ENCODE measurements at places on chromosomes 11 and 22.
A peak's percentile ranks its signal among the peaks of the same experiment; 100 is the strongest.

DNA sequence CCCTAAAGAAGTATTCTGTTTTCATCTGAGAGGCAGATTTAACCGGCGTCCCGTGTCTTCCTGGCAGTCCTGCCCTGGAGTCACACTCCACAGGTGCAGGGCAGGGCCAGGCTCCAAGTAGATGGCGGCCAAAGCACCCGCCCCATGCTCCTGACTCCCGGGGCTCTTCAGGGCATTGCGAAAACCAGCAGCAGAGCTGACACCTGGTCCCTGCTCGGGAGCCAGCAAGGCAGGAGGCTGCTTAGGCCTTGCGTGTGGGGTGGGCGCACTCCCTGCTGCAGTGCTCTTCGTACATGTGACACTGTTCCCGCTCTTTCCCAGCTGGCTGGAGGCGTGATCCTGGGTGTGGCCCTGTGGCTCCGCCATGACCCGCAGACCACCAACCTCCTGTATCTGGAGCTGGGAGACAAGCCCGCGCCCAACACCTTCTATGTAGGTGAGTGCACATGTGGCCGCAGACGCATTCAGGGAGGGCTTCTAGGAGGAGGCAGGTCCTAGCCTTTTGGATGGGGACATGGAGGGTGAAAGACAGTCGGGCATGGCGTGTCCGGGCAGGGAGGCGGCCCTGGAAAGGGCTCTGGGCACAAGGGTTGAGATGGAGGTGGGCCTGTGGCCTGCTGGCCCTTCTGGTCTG, 10.3 kb upstream of the TSSC4 start:
- DNase-seq = no peak

GRCh38 chr11:61061081-61061826, 41.0 kb upstream of the CD5 start:
- DNase-seq = peak; percentile 68

GRCh38 chr11:86863476-86863875, 63.1 kb downstream of the PRSS23 start:
- no peak for DNase-seq

- no peak for DNase-seq
Observed at GRCh38 chr22:23094260-23094659, 23.9 kb downstream of the GNAZ start.

- DNase-seq = no peak
Observed at GRCh38 chr11:67233584-67234190, 32.6 kb upstream of the GRK2 start.

GRCh38 chr11:113496026-113496651, 20.9 kb upstream of the DRD2 start:
- no peak for DNase-seq

GRCh38 chr11:34653851-34654482, 33.1 kb downstream of the EHF start:
- DNase-seq = peak; percentile 31

- DNase-seq = no peak
Observed at GRCh38 chr11:35511666-35512065, 13.8 kb downstream of the PAMR1 start.

DNA sequence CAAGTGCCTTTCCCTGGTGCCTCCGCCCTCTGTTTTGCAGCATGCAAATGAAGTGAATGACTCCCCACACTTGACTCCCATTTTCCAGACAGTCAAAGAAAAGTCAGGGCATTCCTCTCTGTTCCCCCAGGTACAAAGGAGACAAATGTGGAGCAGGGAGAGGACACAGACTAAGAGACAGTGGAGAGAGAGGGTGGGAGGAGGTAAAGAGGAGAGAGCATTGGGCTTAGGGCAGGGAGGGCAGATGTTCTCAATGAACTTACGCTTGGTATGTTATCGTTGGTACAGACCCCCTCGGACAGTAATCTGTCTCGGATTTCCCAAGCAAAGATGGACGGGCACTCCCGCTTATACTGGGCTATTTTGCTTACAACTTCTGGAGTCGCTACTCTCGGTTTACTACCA, 9.8 kb downstream of the PAX6 start:
- no peak for DNase-seq

DNA sequence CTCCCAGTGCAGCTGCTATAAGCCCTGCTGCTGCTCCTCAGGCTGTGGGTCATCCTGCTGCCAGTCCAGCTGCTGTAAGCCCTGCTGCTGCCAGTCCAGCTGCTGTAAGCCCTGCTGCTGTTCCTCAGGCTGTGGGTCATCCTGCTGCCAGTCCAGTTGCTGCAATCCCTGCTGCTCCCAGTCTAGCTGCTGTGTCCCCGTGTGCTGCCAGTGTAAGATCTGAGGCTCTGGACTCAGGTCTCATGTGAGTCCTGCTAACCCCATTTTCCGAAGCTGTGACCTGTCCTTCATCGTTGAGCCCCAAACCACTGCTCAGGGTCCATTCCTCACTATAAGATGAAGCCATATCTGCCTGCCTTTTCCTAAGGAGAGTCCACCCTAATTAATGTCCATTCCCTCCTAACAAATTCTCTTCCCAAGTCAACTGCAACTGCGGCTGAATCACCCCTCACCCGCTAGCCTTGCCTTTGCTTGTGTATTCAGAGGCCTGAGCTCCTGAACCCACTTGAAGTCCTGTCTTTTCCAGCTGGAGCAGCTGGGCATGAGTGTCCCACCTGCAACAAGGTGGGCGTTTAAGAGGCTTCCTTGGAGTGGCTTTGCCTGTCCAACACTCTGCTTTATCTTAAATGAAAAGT, 626 bp downstream of the KRTAP5-7 start:
- no peak for DNase-seq

DNA sequence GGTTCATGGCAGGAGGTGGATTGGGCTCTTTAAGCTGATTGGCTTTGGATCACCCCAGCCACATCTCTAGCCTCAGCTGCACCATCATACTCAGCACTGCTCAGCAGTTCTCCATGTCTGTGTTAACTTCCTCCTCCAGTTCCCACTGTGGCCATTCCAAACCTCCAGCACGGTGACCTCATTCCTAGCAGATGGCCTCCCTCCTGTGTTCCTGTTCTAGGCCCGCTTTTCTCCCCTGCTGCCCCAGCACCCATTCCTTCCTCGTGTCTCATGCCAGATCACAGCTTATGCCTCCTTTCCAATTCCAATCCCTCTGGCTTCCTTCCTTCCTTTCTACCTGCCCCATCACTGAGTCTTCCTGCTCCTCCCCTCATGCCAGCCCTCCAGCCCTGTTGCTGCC, 96.1 kb downstream of the MICAL2 start:
- DNase-seq = no peak

GRCh38 chr11:46421257-46421880, 29.8 kb upstream of the CHRM4 start:
- no peak for DNase-seq

GRCh38 chr11:123362941-123363340, 67.1 kb upstream of the GRAMD1B start:
- peak; percentile 3 for DNase-seq

GRCh38 chr11:116272181-116272789, 500.5 kb downstream of the BUD13 start:
- DNase-seq = no peak

DNA sequence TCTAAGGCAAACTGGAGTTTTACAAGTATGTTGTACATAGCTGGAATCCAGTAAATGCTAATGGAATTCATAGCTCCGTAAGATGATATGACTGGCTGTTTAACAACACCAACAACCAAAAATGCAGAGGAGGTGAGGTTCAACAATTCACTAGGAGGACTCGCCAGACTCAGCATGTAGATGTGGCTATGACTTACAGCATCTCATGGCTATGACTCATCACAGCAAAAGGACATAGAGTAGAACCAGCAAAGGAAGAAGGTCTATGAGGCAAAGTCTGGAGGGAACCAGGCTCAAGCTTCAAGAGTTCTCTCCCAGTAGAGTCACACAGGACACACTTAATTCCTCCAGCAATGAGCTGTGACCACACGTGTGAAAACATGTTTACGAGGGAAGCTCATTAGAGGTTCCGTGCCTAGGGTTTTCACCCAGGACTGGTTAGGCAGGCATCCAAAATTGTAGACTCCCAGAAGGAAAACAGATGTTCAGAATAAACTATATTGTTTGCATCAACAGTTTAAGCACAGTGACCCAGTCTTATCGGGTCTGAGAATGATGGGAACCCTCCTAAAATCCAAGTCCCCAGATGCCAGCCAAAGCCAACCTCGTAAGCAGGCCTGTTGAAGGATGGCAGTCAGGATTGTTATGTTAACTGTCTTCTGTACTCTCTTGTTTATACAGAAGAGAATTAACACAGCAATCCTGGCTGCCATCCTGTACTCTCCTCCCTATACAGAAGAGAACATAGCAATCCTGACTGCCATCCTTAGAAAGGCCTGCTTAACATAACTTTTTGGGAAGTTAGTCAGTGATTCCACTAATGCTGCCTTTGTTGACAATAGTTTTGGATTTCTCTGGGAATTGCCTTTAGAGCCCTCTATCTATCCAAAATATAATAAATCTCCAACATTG, 116.6 kb downstream of the LARGE1 start:
- DNase-seq = no peak

DNA sequence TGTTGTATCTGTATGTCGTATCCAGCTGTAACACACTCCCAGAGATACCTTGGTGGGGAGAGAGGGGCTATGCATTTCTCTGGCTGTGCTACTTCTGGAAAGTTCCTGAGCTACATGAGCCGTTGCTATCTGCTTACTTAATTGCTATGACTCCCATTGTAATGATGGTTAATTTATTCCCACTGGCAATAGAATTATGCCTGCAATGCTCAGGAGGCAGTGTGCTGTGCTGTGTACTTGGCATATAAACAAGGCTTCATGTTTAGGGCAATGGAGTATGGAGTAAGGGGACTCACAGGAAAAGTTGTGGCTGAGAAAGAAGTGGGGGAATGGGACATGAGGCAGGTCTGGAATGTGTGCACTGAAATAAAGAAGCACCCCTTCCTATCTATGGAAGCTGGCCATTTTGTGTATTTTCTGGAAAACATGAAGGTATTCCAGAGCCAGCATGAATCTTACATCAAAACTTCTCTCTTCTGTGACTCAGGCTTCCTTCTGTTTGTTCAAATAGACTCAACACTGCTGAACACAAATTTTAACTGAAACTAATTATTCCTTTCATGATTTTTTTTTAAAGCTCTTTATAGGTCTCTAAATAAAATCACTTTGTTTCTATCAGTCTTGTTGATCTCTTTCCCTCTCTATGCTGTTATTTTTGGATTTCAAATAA, 40.6 kb downstream of the CD44 start:
- DNase-seq = no peak

GRCh38 chr11:126194121-126194543, 17.3 kb downstream of the RPUSD4 start:
- no peak for DNase-seq

GRCh38 chr11:10519630-10520029, 21.4 kb downstream of the RNF141 start:
- DNase-seq = no peak

DNA sequence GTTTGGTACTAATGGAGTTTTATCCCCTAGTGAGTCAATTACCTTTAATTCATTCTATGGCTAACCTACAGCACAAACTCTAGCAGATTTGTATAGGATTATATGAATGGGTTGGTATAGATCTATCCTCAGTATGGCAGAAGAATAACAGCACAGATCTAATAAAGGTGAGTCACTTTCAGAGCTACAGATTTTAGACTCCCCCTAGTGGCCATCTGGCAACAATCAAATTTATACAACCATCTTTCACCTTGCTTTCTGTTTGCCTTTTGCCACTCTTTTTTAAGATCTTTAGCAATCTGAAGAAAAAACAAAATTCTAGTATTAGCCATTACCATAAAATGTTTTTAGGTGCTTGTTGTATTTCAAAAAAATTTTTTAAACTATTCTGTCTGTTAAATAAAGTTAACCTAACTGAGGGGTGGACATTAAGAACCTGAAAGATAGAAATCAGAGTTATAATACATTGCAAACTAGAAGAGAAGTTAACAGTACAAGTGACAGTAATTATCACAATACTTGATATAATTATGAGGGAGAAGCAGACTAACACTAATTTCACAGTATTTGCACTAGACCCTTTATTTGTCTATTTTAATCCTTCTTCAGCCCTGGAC, 25.8 kb downstream of the DDIAS start:
- peak; percentile 26 for DNase-seq

DNA sequence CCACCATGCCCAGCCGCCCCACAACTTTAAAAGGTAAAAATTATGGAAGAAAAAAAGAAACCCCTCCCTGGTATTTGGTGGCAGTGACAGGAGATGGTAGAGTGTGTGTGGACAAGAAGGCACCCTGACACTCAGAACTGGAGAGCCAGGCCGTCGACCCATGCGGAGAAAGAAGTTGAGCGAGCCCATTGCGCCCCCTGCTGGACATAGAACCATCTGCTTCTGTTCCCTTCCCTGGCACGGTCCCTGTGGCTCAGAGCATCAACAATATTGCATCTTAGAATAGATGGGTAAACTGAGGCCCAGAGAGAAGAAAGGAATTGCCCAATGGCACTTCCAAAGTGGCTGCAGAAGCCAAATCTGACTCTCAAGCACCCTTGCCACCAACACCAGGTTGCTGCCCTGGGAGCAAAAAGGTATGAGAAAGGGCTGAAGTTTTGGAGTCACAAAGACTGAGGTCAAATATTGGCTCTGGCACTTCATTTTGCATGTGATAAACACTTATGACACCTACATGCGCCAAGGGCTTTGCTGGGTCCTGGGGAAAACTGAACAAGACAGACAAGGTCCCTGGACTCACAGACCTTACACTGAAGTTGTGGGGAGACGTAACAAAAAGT, 8.6 kb downstream of the MRPL11 start:
- DNase-seq = peak; percentile 54

DNA sequence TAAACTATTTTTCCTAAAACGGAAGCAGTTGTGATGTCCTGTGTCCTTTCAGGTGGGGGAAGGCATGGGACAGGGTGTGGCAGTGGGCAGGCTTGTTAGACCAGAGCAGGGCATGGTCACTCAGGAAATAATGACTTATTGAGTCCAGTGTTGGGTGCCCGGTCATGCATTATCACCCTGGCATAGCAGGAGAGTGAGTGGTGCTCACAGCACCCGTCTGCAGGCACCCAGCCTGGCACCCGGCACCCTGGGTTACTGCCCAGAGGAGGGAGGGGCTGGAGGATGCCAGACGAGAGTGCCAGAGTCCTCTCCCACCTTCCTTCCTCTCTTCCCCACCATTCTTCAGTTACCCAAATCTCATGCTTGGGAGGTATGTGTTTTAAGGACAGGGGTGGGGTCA, 59.1 kb downstream of the ST3GAL4 start:
- no peak for DNase-seq

DNA sequence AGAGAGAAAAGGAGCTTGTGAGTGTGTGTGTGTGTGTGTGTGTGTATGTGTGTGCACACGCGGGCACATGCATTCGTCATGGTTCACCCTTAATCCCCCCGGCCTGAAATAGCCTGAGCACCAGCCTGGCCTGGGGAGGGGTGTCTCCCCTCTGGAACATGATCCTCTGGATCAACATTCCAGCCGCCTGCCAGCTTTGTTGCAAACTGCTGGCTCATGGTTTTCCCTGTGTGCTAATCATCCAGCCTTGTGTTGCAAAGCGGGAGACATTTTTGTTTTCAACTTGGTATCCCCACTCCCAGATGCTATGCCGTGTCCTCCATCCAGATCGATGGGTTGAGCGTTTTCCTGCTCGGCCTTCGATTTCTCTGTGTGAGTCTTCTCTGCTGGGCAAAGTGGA, 94.3 kb downstream of the FEZ1 start:
- DNase-seq = no peak

All from HL-60 (cell line).